ENCODE measurements at places on chromosomes 1 and 21.

DNA sequence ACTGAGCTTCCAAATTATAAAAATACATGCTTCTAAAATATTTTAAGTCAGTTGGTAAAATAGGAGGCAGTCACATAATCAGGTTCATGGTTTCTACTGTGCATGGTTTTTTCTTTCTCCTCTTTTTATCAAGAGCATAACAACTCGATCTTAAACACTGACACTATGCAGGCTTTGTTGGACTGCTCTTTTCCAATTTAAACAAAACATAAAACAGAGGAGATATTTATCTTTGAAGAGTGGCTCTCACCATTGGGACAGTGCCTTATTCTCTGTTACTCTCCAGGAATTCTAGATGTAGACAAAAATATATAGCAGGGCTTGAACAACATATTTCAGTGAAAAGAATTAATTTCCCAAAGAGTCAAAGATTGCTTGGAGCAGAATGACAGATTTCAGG is 883.5 kb upstream of the ADGRL2 start:
- DNase-seq = no peak

- peak; percentile 72 for DNase-seq
Observed at GRCh38 chr1:29117381-29117780, 6.3 kb downstream of the TMEM200B start.

GRCh38 chr1:8684590-8684989 is 132.8 kb downstream of the RERE start:
- no peak for DNase-seq

- DNase-seq = peak; percentile 77
Observed at GRCh38 chr1:24910751-24911650, 19.1 kb downstream of the RUNX3 start.

GRCh38 chr1:6491966-6492365 is 499 bp upstream of the PLEKHG5 start:
- no peak for DNase-seq
